Vagina (tissue), 2 donors: ENCODE measurements at places on chromosomes 3 and 15.

- no peak for DNase-seq
- no peaks in the 10 kb centered on the region for H3K36me3 ChIP-seq
- no peak overlapping the region for H3K27ac ChIP-seq
- no peaks in the 10 kb centered on the region for H3K4me1 ChIP-seq
- no peak overlapping the region for H3K4me3 ChIP-seq
These were observed 27.9 kb downstream of the C3orf18 start for GRCh38 chr3:50539356-50540286.

DNA sequence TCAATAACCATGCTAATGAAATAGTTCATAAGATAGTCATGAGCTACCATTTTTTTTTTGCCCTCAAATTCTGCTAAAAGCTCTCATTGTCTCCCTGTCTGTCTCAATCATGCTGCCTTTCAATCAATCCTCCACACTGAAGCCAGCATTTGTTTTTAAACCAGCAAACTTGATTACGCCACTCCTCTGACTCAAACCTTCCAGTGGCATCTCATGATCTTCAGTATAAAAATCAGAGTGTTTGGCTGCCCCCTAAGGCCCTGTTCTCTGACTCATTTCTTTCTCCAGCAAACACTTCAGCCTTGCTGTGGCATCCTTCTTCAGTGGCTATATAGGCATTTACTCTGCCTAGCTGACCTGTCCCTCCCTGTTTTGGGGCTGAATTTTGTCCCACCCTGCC, 36.0 kb upstream of the EOMES start:
- H3K27ac ChIP-seq = no peak overlapping the region
- H3K4me1 ChIP-seq = peaks cover 4% of the 10 kb centered on the region
- no peaks in the 10 kb centered on the region for H3K36me3 ChIP-seq

GRCh38 chr15:73386238-73386637, 17.5 kb upstream of the HCN4 start:
- DNase-seq = no peak
- H3K27me3 ChIP-seq = no peaks in the 10 kb centered on the region
- H3K27ac ChIP-seq = no peak overlapping the region
- no peak overlapping the region for H3K4me3 ChIP-seq

GRCh38 chr3:149142682-149143081, 13.2 kb downstream of the HPS3 start:
- H3K4me3 ChIP-seq = no peak overlapping the region
- H3K27me3 ChIP-seq = no peaks in the 10 kb centered on the region
- no peaks in the 10 kb centered on the region for H3K4me1 ChIP-seq
- H3K27ac ChIP-seq = no peak overlapping the region
- DNase-seq = no peak
- H3K36me3 ChIP-seq = no peaks in the 10 kb centered on the region

DNA sequence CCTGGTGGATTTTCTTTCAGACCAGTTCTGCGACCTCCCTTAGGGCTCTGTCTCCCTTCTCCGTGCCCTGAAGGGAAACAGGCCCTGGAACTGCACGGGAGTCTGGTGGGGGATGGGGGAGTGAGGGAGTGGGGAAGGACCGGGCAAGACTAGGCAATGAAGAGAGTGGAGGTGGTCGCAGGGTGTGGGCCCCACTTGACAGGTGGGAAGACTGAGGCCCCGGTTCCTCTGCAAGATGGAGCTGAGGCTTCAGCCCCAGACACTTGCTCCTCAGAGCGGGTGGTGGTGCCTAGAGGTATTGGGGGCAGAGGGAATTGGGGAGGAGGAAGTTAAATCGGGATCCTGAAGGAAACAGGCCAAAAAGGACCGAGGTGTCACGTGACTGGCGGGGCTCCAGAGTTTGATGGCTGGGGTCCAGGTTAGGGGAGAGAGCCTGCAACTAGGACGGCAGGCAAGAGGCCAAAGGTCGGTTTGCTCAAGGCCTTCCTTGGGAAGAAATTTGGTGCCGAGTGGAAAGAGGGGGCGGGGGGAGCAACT, 597 bp upstream of the CAMK1 start:
- no peak for DNase-seq
- peaks cover 38% of the 10 kb centered on the region for H3K4me1 ChIP-seq
- H3K27me3 ChIP-seq = no peaks in the 10 kb centered on the region
- H3K4me3 ChIP-seq = peak overlapping the region; percentile 64
- no peaks in the 10 kb centered on the region for H3K36me3 ChIP-seq
- H3K27ac ChIP-seq = peak overlapping the region; percentile 96

DNA sequence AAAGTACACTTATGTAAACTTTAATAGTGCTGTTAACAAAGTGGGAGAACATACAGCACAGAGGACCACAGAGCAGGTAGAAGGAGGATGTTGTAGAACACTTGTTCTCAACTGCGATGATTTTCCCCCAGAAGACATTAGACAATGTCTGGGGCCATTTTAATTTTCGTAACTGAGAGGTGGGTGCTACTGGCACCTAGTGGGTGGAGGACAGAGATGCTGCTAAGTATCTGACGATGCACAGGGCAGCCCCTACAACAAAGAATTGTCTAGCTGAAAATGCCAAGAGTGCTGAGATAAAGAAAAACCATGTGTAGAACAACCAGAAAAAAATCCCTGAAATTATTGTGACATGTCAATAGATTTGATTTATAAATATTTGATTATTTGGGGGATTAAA, 5.0 kb upstream of the KBTBD8 start:
- H3K36me3 ChIP-seq = no peaks in the 10 kb centered on the region
- peaks cover 5% of the 10 kb centered on the region for H3K4me1 ChIP-seq
- H3K27me3 ChIP-seq = no peaks in the 10 kb centered on the region
- no peak overlapping the region for H3K27ac ChIP-seq
- no peak overlapping the region for H3K4me3 ChIP-seq
- DNase-seq = no peak

DNA sequence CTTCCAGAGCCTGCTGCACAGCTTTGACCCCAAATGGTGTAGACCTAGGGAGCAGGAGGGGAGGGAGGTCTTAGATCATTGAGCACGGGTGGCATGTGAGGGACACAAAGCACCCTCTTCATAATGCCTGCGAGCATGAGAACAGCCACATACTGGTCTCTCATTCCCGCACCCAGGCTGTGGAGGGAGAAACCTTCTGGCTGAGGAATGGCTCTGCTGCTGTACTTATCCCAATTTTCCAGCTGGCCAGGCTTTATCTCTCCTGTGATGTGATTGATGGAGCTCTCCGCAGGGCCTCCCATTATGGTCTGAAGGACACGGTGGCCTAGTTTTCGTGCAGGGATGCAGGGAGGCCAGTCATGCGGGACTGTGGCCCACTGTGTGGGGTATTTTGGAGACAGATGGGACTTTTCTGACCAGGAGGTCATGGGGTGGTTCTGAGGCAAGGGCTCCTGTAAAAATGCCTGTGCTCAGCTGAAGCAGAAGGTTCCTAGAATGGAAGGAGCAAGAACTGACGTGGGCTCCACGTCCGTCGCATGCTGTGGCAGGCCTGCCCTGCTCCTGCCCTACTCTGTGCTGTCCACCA, 251.5 kb downstream of the PLCL2 start:
- H3K4me3 ChIP-seq = no peak overlapping the region
- H3K4me1 ChIP-seq = no peaks in the 10 kb centered on the region
- DNase-seq = no peak
- no peak overlapping the region for H3K27ac ChIP-seq
- no peaks in the 10 kb centered on the region for H3K27me3 ChIP-seq

DNA sequence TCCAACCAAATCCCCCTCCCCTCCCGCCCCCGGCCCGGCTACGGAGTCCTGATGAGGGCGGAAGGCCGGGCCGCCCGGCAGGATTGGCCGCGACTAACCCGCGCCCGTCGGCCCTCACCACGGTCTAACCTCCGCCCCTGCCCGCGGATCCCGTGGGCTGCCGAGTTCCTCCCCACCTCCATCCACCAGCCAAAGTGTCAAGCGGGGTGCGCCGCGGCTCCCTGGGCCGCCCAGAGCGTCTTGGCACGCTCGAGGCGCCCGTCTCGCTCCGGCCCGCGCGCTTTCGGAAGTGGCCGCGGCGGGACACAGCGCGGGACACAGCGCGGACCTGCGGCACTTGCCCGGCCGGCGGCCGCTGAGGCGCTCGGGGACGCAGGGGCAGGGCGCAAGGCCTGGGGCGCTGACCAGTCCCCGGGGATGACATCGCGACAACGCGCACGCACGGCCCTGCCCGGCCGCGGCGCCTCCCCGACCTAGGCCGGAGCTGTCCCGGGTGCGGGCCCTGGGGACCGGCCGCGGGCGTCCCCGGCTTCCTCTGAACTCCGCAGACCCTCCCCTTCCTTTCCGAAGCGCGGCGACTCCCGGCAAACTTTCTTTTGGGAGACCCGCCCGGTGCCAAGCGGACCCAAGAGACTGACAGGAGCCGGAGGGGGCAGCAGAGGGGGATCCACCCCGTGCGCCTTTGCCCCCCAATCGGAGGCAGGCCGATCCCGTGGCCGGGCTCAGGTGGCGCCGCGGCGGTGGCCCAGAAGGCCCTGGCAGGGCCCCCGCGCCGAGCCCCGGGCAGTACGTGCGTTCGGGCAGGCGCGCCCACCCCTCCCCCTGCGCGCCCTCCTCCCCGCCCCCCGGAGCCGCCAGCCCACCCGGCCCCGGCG, 112.8 kb upstream of the ICE2 start:
- no peaks in the 10 kb centered on the region for H3K36me3 ChIP-seq
- H3K4me3 ChIP-seq = peak overlapping the region; percentile 96
- H3K27me3 ChIP-seq = no peaks in the 10 kb centered on the region
- H3K4me1 ChIP-seq = no peaks in the 10 kb centered on the region
